ENCODE measurements at places on chromosomes 1 and 21.

DNA sequence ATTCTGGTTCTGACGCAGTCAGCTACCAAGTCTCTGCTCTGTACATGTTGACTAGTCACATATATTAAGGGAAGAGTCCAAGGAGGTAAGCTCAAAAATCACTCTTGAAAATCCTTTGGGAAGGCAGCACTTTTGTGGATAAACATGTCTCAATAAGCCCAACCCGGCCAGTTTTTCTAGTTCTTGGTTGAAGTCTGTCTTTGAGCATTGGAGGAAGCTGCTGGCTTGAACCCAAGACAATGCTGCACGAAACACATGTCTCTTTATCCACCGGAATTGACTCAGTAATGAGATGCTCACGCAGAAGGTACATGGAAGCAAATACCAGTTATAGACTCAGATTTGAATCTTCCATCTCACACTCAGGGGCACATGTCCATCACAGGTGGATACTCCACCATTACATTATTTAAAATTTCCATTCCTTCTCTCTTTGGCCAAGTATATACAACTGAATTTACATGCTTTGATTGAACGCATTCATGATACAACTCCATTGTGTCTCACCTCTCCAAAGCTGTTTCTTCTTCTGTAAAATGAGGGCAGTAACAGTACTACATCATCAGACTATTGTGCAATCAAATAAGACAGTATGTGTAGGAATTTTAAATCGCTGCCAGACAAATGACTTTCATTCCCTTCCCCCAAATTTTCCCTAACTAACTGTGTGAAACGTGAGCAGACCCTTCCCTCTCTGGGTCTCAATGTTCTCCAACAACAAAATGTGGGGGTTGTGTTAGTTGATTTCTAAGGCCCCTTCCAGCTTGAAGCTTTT is 9.6 kb upstream of the GUCA2A start:
- no peak for DNase-seq

DNA sequence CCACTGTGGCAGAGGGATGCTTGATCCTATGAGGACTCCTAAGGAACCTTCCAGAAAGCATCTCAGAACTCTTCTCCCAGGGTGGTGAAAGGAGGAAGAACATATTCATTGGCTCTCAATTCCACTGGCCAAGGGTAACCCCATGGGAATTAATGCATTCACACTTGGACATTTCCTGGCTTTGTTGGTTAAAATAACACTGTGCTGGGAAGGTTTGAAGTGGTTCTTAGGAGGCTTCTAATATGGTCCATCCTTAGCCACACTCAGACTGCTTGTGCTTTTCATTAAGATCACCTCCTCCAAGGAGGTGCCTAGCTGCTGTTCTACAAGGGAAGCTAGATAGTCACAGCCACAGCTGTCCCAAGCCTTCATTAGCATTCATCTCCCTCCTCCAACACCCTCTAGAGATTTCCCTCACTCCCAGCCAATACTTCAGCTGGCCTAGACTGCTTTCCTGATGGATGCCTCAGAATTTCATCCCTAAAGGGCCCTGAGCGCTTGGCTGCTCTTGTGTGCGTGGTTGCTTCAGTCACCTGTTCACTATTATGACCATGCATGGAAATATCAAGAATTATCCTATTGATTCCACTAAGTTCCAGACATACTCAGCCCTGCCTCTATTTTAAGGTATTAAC is 544.4 kb downstream of the PLPP3 start:
- no peak for DNase-seq

DNA sequence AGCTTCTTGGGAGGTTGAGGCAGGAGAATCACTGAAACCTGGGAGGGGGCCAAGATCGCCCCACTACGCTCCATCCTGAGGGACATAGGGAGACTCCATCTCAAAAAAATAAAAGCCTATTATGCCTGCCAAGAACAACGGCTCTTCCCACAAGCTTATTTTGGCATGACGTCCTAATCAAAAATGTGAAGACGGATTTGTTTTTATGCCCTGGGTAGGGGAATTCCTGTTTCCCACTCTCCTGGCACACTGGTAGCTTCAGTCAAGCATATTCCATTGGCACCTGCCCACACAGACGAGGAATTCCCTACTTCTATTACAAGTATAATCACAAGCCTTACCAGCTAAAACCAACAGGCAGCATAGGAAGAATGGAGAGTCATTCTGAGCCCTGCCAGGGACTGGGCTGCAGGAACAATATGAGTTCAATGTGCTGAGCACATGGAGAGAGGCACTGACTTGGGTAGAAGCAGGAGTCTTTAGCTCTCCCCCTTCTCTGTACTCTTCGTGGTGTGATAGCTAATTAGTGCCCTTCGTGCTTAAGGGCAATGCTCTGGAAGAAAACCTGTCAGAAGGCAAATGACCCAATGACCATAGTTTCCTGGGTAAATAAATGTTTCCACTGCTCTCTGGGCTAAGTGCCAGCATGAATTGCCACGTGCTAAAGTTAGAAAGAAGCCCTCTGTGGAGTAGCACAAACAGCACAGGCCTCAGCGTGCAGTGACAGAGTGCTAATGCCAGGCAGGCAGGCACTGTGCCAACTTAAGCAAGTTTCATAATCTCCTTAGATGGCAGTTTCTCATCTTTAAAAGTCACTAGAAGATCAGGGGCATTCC is 16.8 kb downstream of the TNFSF4 start:
- DNase-seq = no peak

GRCh38 chr1:236762410-236762809 is 32.7 kb upstream of the MTR start:
- no peak for DNase-seq

DNA sequence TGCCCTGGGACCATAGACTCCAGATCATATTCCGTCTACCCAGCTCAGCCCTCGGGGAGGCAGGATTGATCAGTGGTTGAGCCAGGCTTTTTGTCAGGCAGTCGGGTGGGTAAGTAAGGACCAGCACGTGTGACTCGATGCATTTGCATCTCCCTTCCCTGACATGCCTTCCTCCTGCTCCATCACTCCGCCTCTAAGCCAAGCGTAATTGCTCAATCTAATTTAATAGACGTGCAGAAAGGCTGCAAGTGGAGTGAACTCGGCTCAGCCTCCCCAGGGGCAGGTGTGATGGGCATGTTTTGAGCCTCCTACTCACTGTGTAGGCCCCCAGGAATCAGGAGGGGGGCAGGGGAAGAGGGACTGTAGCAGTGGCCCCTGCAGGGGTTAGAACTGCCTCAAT is 34.6 kb upstream of the GRIK3 start:
- no peak for DNase-seq

DNA sequence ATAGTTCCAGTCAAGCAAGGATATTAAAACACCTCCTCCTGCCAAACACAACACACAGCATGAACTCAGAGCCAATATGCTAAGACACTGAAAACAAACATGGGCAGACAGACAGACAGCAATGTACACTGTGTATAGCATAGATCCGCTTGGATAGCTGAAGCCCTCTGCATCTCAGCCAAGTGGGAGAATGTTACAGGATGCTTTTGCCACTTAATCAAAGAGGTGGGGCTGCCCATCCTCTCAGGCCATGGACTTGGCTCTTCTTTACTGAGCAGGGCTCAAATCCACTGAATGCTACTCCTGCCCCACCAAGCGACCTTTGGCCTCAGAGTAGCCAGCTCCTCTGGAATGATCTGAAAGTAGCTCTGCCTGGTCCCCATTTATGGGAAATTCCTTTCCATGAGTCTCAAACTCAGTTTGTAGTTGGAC is 64.7 kb upstream of the NGF start:
- no peak for DNase-seq

- DNase-seq = no peak
Observed at GRCh38 chr1:15386164-15386749, 23.4 kb upstream of the EFHD2 start.

DNA sequence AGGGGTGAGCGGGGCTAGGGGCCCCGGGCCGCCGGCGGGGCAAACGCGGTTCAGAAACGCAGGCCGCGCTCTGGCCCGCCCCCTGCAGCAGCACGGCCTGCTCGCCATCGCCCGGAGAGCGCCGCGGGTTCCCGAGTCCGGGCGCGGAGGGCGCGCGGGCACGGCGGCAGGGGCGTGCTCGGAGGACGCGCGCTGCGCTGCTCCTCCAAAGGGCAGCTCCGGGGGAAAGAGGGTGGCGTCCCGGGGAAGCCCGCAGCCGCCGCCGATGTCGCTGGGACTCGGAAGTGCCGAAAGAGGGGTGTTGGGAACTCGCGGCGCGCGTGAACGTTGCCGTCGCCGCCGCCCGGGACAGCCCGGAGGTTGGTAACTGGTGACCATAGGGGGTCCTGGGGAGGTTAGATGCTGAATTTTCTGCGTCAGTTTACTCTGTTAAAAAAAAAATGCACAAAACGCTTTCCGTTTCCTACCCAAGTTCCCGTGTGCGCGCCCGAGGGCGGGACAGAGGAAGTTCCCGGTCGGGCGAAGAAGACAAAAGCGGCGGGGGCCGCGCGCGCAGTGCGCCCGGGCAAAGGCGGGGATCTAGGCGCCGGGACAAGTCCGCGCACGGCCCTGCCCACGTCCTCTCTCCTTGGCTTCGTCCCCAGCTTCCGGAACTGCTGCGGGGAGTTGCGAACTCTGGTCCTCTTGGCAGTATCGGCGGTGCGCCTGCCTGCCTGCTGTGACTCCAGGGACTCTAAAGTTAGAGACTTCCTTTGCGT is at the start of gene HHAT:
HHAT (plus strand) TSS at position 157 of the 758 bp plus-strand sequence. CDS start 20,074 bp downstream, outside the sequence.
- DNase-seq = peak; percentile 74

- DNase-seq = no peak
Observed at GRCh38 chr1:113297749-113298148, 92.6 kb upstream of the MAGI3 start.

Data from GDM1 (cell line).